Fibroblast of the aortic adventitia (primary cell): ENCODE measurements at places on chromosomes 1 and 21. TPM values are rescaled to one million over a fixed set of nuclear protein-coding genes. Genes with fewer than 3 reads are reported as not detected.

- no peak for DNase-seq
Observed at GRCh38 chr1:187715483-187715882, 886.7 kb downstream of the PLA2G4A start.

GRCh38 chr1:27306071-27306470 is 15.9 kb upstream of the TMEM222 start:
- no peak for DNase-seq

GRCh38 chr21:31599013-31599412 is 60.5 kb upstream of the SOD1 start:
- no peak for DNase-seq

DNA sequence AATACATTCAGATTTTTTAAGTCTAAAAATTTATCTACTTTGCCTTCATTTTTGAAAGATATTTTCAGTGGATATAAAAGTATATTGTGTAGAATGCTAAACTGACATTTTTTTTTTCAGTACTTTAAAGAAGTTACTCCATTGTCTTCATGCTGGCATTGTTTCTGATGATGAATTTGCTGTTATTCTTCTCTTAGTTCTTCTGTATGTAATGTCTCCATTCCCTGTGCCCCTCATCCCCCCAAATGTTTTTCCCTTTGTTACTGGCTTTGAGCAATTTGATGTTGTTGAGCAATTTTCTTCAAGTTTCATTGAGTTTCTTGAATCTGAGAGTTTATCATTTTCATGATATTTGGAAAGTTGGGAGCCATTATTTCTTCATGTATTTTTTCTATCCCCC is 20.8 kb upstream of the VANGL1 start:
- DNase-seq, result no peak

- peak; percentile 12 for DNase-seq
Observed at GRCh38 chr1:109850194-109850593, 60.5 kb upstream of the CSF1 start.

The FAM43B gene
- 0.90 TPM in 1 of 2 replicates, not detected in the other for total RNA-seq

- no peak for DNase-seq
Observed at GRCh38 chr1:160876311-160876710, 8.7 kb downstream of the ITLN1 start.

GRCh38 chr21:40146216-40146837 is 279.1 kb downstream of the PCP4 start:
- no peak for DNase-seq

The OR2AK2 gene
- total RNA-seq, result not detected in 2 replicates

- no peak for DNase-seq
Observed at GRCh38 chr1:34721241-34721640, 33.6 kb upstream of the GJB5 start.

The CA6 gene
- not detected in 2 replicates for total RNA-seq

The LCE1B gene
- not detected in 2 replicates for total RNA-seq

GRCh38 chr1:207654320-207654719 is 9.4 kb downstream of the CR1L start:
- peak; percentile 15 for DNase-seq

The OR2L5 gene
- under 0.01 TPM in 1 of 2 replicates, not detected in the other for total RNA-seq

GRCh38 chr1:2949966-2950925 is 71.0 kb upstream of the ACTRT2 start:
- no peak for DNase-seq

GRCh38 chr21:16841975-16842695 is 670.7 kb upstream of the CXADR start:
- no peak for DNase-seq

GRCh38 chr21:15151385-15152103 is 86.7 kb upstream of the NRIP1 start:
- DNase-seq, result no peak

GRCh38 chr1:172875892-172876291 is 174.8 kb downstream of the TNFSF18 start:
- DNase-seq, result no peak

DNA sequence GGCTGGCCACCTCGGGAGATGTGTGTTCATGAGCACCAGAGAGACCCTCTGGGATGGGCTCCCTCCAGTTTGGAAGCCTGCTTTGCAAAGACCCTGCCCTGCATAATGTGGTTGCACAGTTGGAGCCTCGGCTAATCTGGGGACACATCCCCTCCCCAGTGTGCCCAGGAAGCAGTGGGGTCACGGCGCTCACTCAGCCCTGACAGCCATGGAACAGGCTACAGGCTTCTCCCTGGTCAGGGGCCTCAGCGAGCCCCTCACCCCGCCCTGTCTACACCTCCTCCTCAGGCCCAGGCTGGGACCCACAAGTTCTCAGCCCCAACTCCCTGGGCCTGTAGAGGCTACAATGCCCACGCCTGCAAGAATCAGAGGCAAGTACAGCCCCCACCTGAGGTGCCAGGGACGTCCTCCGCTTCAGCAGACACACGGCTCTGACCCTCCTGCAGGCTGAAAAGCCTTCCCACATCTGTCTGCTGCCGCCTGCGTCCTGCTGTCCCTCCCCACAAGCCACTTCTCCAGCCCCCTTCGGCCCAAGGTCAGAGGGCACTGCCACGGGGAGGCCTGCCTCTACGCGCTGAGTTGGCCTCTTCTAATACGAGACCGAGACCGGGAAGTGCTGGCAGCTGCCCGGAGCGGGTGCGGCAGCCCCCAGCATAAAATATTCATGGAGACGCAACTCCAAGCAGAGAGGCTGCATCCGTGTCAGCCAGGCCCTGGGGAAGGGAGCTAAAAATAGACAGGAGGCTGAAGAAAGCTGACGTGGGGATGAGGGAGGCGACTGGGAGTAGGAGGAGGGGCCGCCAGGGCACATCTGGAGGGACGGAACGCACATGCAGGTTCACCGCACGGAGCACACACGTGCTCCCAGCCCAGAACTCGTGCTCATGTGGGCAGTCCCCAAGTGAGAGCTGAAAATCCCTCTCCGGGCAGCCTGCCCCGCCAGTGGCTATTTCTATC is 15.2 kb upstream of the GPR153 start:
- DNase-seq, result peak; percentile 76

The FMN2 gene
- 8.1 and 34.5 TPM in 2 replicates for total RNA-seq

DNA sequence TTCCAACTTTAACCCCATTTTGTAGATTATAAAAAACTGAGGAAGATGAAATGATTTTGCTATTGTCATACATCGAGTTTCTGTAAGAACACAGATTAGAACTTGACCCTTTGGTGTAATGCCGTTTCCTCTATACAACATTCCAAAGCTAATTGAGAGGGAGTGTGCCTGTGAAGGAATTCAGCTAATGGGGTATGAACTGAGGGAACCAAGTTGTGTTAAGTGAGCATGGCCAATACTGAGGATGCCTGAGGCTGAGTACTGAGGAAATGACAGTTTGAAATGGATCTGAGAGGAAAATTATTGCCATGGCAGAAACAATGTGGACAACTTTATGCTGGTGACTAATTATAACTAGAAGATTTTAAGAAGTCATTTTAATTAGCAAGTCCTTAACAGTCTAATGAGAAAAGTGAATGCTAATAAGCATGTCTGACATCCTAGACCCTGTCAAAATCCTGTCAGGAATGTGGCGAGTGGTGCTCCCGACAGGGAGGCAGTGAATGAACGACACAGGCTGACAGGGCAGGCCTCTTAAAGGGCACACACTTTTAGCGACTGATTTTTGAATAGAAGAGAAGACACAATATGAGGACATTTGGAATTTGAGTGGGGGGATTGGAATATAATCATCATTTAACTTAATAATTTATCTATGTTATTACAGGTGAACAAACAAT is 262.5 kb downstream of the HLX start:
- no peak for DNase-seq

DNA sequence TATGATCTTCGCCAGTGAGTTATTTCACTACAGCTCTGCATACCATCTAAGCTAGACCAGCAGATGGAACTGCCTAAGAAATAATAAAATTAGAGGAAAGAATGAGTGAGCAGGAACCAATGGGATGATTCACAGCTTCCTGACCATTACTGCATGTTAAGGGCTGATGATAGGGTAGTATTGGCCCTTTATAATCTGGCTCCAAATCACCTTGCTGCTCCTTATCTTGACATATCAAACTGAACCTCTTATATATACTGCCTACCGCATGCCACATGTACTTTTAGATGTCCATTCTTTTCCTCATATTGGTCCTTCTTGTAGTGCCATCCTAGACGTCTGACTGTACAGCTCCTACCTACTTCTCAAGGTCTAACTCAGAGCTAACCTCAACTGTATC is 524.4 kb downstream of the DPYD start:
- peak; percentile 19 for DNase-seq

- DNase-seq, result no peak
Observed at GRCh38 chr1:84756455-84757082, 66.3 kb upstream of the SSX2IP start.

The SLC44A5 gene
- 0.45 TPM in 1 of 2 replicates, not detected in the other for total RNA-seq

GRCh38 chr1:1925437-1926345 is 6.6 kb upstream of the TMEM52 start:
- DNase-seq, result no peak

The LPAR3 gene
- total RNA-seq, result 1.8 and 3.6 TPM in 2 replicates
